MCF 10A (cell line): ENCODE measurements at places on chromosomes 2 and 18. TPM values are rescaled to one million over a fixed set of nuclear protein-coding genes. Genes with fewer than 3 reads are reported as not detected.

GRCh38 chr2:113891265-113891959 lies 1.5 kb downstream of the ACTR3 start:
- peaks cover 24% of the 10 kb centered on the region for H3K36me3 ChIP-seq
- H3K27me3 ChIP-seq = no peaks in the 10 kb centered on the region
- H3K27ac ChIP-seq = peak overlapping the region; percentile 96
- peak; percentile 17 for DNase-seq
- peaks cover 61% of the 10 kb centered on the region for H3K4me1 ChIP-seq
- peak overlapping the region; percentile 91 for H3K4me3 ChIP-seq

The TUBB8B gene
- total RNA-seq = not detected in 2 replicates

The AKAIN1 gene
- total RNA-seq = not detected in 2 replicates

The CCNYL1 gene
- total RNA-seq = 19.7 and 23.3 TPM in 2 replicates

GRCh38 chr2:241354668-241355658 lies 1.1 kb upstream of the FARP2 start:
- H3K27ac ChIP-seq = no peak overlapping the region
- H3K36me3 ChIP-seq = peaks cover 42% of the 10 kb centered on the region
- H3K27me3 ChIP-seq = no peaks in the 10 kb centered on the region
- peaks cover 31% of the 10 kb centered on the region for H3K4me1 ChIP-seq
- peak; percentile 84 for DNase-seq

DNA sequence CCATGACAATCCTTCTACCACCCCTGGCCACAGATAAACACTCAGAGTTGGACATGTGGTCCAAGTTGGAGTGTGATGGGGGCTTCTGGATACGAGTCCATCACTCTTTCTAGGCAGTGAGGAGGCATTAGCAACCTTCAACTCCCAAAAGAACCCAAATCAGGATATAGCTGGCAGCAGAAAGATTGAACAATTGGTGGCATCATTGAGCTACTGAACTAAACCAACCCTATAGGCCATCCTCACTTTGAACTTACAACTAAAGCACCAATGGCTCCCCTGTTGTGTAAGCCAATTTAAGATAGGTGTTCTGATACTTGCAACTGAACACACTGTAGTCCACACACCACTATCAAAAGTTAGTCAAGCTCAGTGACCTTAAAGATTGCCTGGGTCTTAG lies 24.0 kb upstream of the MARCO start:
- H3K4me1 ChIP-seq = peaks cover 9% of the 10 kb centered on the region
- H3K27me3 ChIP-seq = no peaks in the 10 kb centered on the region

DNA sequence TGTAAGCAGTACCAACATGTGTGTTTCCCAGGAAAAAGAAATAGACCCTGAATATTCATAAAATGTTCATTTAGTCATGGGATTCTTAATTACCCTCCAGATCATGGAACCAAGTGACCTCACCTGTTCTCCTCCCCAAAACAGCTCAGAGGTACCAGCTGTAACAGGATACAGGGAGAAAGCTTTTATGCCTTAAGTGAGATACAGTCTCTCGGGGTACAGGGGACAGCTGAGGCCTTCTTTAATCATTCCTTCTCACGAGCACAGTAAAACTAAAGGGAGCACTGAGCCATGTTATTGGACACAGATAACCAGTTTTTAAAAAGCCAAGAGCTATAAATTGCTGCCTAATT lies 16.6 kb downstream of the EPHA4 start:
- DNase-seq = no peak
- H3K27ac ChIP-seq = no peak overlapping the region
- H3K4me1 ChIP-seq = no peaks in the 10 kb centered on the region
- H3K36me3 ChIP-seq = no peaks in the 10 kb centered on the region
- no peaks in the 10 kb centered on the region for H3K27me3 ChIP-seq

The SCG2 gene
- total RNA-seq = 0.52 and 0.84 TPM in 2 replicates

DNA sequence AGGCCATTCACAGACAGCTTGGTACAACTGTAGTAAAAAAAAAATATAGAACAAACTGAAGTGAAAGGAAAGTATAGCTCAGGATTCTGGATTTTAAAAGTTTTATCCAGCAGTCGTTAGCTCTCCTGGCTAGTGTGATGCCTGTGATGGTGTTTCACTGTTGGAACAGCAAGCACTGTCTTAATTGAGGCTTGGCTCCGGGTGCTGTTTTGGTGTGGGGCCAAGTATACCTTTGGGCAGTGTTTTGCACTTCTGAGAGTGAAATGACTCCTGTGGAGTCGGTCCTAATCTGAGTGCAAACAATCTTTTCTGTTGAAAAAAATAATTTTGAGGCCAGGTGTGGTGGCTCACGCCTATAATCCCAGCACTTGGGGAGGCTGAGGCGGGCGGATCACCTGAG lies 28.7 kb upstream of the RAB1A start:
- H3K4me3 ChIP-seq = no peak overlapping the region
- H3K27ac ChIP-seq = no peak overlapping the region
- H3K27me3 ChIP-seq = no peaks in the 10 kb centered on the region
- H3K36me3 ChIP-seq = no peaks in the 10 kb centered on the region

DNA sequence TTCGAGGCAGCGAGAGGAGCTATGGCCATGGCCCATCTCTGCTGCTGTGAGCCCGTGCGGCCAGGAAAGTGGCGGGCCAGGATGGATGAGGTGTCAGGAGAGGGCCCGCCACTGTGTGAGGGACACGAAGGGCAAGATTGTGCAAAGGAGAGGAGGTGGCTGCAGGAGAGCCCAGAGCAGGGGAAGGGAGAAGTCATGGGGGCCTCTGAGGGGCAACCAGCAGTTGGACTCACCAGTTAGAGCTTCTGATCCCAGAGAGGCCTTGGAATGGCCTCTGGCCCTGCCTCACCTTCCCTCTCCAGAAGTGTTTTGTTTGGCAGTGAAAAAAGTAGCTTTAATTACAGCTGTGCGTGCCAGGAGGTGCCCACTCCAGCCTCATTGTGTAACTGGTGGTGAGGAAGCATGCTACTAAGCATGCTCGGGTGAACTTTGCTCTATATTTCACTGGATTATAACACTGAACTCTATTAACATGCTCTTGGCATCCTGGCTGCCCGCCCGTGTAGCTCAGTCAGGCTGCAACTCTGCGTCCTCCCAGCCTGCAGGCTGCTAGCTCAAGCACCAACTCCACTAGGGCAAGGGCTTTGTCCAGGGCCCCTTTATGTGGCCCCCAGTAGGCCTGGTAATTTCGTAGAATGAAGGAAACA lies 34.2 kb downstream of the IMPA2 start:
- H3K4me3 ChIP-seq = no peak overlapping the region
- peaks cover 23% of the 10 kb centered on the region for H3K36me3 ChIP-seq
- H3K27me3 ChIP-seq = no peaks in the 10 kb centered on the region
- DNase-seq = peak; percentile 94
- H3K4me1 ChIP-seq = peaks cover 17% of the 10 kb centered on the region

DNA sequence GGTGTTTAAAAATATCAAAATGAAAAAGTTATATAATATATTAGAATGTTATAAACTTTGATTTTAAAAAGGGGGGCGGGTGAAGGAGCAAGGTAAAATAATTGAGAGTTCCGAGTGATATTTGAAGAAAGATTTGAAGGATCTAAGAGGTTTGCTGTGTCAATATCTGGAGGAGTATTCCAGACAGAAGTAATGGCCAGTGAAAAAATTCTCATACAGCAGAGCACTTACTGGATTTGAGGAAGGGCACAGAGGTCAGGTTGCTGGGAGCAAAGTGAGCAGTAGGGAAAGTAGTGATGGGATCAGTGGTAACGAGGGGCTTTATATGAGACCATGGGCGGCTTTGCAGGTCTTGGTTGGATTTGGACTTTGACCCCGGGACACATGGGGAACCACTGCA lies 531.5 kb downstream of the ADCYAP1 start:
- H3K4me3 ChIP-seq = no peak overlapping the region
- DNase-seq = no peak
- no peaks in the 10 kb centered on the region for H3K27me3 ChIP-seq
- no peaks in the 10 kb centered on the region for H3K4me1 ChIP-seq
- no peak overlapping the region for H3K27ac ChIP-seq

DNA sequence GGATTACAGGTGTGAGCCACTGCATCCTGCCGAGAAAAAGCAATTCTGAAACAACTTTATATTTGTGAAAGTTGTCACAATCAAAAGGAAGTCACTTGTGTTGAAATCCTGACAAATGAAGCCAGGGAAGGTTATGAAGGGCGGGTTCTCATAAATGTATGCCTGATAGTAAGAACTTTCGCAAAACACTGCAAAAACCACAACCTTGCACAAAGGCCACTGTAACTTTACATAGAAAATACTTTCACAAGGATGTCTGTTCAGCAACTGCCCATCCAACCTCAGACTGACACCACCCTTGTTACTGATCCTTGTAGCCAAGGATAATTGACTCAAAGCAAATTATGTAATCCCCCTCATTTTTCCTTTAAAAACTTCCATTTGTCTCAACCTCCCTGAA lies 90.6 kb downstream of the SLC4A3 start:
- H3K27me3 ChIP-seq = no peaks in the 10 kb centered on the region
- H3K4me3 ChIP-seq = no peak overlapping the region
- H3K27ac ChIP-seq = no peak overlapping the region
- peak; percentile 57 for DNase-seq

- H3K4me1 ChIP-seq = peaks cover 3% of the 10 kb centered on the region
- H3K4me3 ChIP-seq = no peak overlapping the region
- H3K27ac ChIP-seq = no peak overlapping the region
- no peaks in the 10 kb centered on the region for H3K27me3 ChIP-seq
- peaks cover 16% of the 10 kb centered on the region for H3K36me3 ChIP-seq
Measured at GRCh38 chr2:177520324-177520723, 127.8 kb downstream of the AGPS start.

GRCh38 chr2:168201584-168202116 lies 45.7 kb downstream of the STK39 start:
- DNase-seq = no peak
- H3K27ac ChIP-seq = no peak overlapping the region
- no peaks in the 10 kb centered on the region for H3K36me3 ChIP-seq
- no peak overlapping the region for H3K4me3 ChIP-seq
- H3K4me1 ChIP-seq = peaks cover 6% of the 10 kb centered on the region

DNA sequence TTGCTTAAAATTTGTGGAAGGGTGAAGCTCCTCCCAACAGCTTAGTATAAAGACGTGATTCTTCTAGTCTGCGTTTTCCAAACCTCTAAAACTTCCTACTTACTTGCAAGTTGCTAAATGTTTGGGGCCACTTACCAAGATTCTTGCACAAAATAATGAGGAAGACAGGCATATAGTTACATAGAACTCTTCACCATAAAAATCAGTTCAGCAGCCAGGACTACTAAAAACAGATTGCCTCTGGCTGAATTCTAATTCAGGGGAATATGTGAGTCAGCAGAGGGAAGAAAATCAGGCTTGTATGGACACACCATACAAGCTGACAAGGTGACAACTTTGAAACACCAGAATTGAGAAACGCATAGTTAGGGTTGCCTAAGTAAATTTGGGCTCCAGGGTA lies 2.8 kb upstream of the PEX13 start:
- H3K36me3 ChIP-seq = no peaks in the 10 kb centered on the region
- peak; percentile 73 for DNase-seq
- H3K4me3 ChIP-seq = peak overlapping the region; percentile 50
- H3K27ac ChIP-seq = peak overlapping the region; percentile 27
- peaks cover 6% of the 10 kb centered on the region for H3K4me1 ChIP-seq

The CD226 gene
- 2.6 and 3.4 TPM in 2 replicates for total RNA-seq

GRCh38 chr18:28575123-28575522 lies 398.2 kb upstream of the CDH2 start:
- H3K36me3 ChIP-seq = no peaks in the 10 kb centered on the region
- DNase-seq = no peak
- H3K4me3 ChIP-seq = no peak overlapping the region
- no peaks in the 10 kb centered on the region for H3K27me3 ChIP-seq
- H3K4me1 ChIP-seq = no peaks in the 10 kb centered on the region

- no peak overlapping the region for H3K4me3 ChIP-seq
Measured at GRCh38 chr2:17644997-17645720, 104.7 kb downstream of the VSNL1 start.

- H3K4me3 ChIP-seq = no peak overlapping the region
- peaks cover 5% of the 10 kb centered on the region for H3K36me3 ChIP-seq
- H3K27ac ChIP-seq = no peak overlapping the region
- no peaks in the 10 kb centered on the region for H3K4me1 ChIP-seq
- no peak for DNase-seq
Measured at GRCh38 chr2:15242936-15243461, 318.1 kb downstream of the NBAS start.
